ENCODE measurements at places on chromosomes 7 and 10. TPM values are rescaled to one million over a fixed set of nuclear protein-coding genes. Genes with fewer than 3 reads are reported as not detected.

Gene CDNF
- polyA plus RNA-seq = 1.1 TPM

DNA sequence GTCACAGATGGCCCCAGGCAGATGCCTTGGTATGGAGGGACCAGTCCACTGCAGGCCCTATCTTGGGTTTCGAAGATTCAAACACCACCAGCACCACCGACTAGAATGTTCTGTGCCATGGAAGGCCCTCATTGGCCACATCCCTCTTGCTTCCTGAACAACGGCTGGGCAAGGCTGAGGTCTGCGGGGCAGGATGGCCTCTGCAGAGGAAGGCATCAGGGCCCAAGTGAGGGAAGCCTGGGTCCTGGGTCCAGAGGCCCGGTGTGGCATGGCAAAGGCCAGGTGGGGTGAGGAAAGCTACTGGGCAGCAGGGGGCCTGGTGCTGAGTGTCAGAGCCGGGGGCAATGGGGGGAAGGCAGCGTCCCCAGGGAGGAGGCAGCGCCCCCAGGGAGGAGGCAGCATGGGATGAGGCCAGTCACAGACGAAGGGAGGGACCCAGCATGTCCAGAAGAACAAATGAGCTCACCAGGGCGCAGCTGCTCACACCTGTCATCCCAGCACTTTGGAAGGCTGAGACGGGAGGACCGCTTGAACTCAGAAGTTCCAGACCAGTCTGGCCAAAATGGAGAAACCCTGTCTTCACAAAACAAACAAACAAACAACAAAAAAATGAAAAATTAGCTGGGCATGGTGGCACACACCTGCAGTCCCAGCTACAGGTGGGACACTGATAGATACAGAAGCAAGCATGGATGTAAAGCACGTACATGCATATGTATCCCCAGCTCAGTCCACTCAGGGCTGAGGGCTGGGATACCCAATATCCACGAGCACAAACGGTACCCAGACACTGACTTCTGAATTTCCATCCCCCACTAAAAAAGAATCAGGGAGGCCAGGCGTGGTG is 64.4 kb downstream of the PROSER2 start:
- H3K4me1 ChIP-seq = peaks cover 41% of the 10 kb centered on the region
- H3K4me3 ChIP-seq = no peak overlapping the region
- peak overlapping the region; percentile 19 for H3K27ac ChIP-seq
- no peaks in the 10 kb centered on the region for H3K36me3 ChIP-seq

GRCh38 chr7:90568213-90568612 is 27.9 kb upstream of the CDK14 start:
- no peaks in the 10 kb centered on the region for H3K36me3 ChIP-seq
- H3K27ac ChIP-seq = no peak overlapping the region
- no peak overlapping the region for H3K4me3 ChIP-seq
- H3K27me3 ChIP-seq = no peaks in the 10 kb centered on the region
- H3K4me1 ChIP-seq = no peaks in the 10 kb centered on the region
- DNase-seq = no peak

GRCh38 chr7:112744818-112745217 is 45.4 kb downstream of the TMEM168 start:
- H3K4me3 ChIP-seq = no peak overlapping the region
- H3K27me3 ChIP-seq = no peaks in the 10 kb centered on the region
- no peaks in the 10 kb centered on the region for H3K36me3 ChIP-seq

DNA sequence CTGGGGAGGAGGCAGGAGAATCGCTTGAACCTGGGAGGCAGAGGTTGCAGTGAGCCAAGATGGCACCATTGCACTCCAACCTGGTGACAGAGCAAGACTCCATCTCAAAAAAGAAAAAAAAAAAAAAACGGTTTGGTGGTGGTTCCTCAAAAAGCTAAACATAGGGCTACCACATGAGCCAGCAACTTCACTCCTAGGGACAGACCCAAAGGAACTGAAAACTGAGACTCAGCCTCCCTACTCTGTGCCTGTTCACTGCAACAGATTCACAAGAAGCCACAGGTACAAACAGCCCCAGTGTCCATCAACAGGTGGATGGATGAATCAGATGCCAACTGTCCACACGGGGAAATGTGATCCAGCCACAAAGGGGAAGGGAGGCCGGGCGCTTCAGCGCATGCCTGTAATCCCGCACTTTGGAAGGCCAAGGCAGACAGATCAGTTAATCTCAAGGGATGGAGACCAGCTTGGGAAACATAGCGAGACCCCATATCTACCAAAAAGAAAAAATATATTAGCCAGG is 79.1 kb upstream of the TNRC18 start:
- H3K4me1 ChIP-seq = no peaks in the 10 kb centered on the region
- no peak overlapping the region for H3K27ac ChIP-seq

DNA sequence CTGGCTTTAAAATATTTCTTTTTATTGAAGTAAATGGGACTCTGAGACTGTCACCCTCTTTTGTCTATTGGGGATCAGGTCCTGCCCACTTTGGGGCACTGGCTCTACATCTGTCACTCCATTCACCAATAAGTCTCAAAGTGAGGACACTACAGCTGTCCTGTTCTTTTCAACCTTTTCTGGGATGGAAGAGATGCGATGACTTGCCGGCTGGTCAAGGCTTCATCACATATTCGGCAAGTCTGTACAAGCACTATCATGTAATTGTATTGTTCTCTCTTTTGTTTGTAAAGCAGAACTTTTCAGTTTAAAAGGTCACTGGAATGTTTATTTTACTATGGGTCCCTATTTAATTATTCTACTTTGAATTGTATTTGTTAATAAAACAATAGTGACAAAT is 17.7 kb upstream of the SP8 start:
- H3K36me3 ChIP-seq = no peaks in the 10 kb centered on the region
- H3K27me3 ChIP-seq = no peaks in the 10 kb centered on the region
- H3K4me3 ChIP-seq = no peak overlapping the region

DNA sequence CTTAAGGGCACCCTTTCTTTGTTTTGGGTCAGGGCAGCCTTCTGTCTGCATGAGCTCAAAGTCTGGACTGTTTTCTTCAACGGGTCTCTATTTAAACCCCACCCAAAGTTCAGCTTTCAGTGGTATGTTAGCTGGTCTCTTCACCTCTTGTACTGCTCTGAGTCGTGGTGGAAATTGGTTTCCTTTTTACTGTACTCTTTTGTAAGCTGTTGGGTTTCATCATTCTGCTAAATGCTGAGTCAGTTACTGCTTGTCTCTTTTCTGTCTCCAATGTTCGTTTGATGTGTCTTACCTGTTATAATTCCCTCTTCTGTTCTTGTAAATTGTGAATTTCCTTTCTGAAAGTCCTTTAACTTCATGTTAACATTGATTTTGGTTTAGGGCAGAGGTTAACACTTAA is 64.1 kb upstream of the MALRD1 start:
- no peak overlapping the region for H3K27ac ChIP-seq
- no peaks in the 10 kb centered on the region for H3K27me3 ChIP-seq
- no peaks in the 10 kb centered on the region for H3K36me3 ChIP-seq
- DNase-seq = no peak

GRCh38 chr10:3803295-3803926 is 18.4 kb upstream of the KLF6 start:
- H3K36me3 ChIP-seq = no peaks in the 10 kb centered on the region
- peak; percentile 26 for DNase-seq
- no peak overlapping the region for H3K4me3 ChIP-seq
- peak overlapping the region; percentile 2 for H3K27ac ChIP-seq
- peaks cover 41% of the 10 kb centered on the region for H3K4me1 ChIP-seq

Gene CACNA2D1
- polyA plus RNA-seq = 1.8 TPM

DNA sequence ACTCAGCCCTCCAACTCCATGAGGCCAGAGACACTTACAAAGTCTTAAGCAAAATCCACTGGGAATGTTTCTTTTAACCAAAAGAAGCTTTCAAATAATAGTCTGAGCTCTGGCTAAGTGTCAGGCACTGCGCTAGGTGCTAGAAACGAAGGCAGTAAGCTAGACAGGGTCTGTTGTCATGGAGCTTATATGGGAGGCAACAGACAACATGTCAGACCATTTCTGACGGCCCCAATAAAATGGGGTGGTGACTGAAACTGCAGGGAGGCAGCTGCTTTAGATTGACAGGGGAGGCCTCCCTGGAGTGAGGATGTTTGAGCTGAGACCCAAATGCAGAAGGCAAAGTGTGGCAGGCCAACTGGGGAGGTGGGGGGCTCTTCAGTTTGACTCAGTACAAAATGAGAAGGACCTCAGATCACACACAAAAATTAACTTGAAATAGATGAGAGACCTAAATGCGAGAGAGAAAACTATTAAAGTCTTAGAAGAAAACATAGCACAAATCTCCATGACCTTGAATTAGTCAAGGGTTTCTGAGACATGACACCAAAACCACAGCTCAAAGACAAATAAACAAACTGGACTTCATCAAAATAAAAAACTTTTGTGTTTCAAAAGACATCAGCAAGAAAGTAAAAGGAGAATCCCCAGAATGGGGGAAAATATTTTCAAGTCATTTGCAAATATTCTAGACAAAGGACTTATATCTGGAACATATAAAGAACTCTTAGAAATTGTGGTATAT is 40.6 kb downstream of the SH3PXD2A start:
- no peaks in the 10 kb centered on the region for H3K27me3 ChIP-seq
- DNase-seq = no peak

- no peaks in the 10 kb centered on the region for H3K4me1 ChIP-seq
- no peak for DNase-seq
- H3K36me3 ChIP-seq = no peaks in the 10 kb centered on the region
- H3K27me3 ChIP-seq = no peaks in the 10 kb centered on the region
Measured at GRCh38 chr7:13290975-13291374, 603.5 kb downstream of the ARL4A start.

GRCh38 chr7:39259391-39260003 is 281.8 kb downstream of the POU6F2 start:
- no peaks in the 10 kb centered on the region for H3K27me3 ChIP-seq
- H3K27ac ChIP-seq = no peak overlapping the region
- no peak for DNase-seq
- H3K4me3 ChIP-seq = no peak overlapping the region
- no peaks in the 10 kb centered on the region for H3K36me3 ChIP-seq

GRCh38 chr10:132058793-132059759 is 6.7 kb upstream of the JAKMIP3 start:
- no peaks in the 10 kb centered on the region for H3K4me1 ChIP-seq
- peaks cover 8% of the 10 kb centered on the region for H3K27me3 ChIP-seq
- no peaks in the 10 kb centered on the region for H3K36me3 ChIP-seq
- H3K27ac ChIP-seq = no peak overlapping the region
- DNase-seq = no peak
- no peak overlapping the region for H3K4me3 ChIP-seq

Gene RAMP3
- polyA plus RNA-seq = not detected

- H3K36me3 ChIP-seq = no peaks in the 10 kb centered on the region
- H3K27me3 ChIP-seq = no peaks in the 10 kb centered on the region
- H3K27ac ChIP-seq = peak overlapping the region; percentile 69
- peaks cover 22% of the 10 kb centered on the region for H3K4me1 ChIP-seq
- DNase-seq = peak; percentile 40
Measured at GRCh38 chr10:1364151-1364910, 308.1 kb downstream of the WDR37 start.

DNA sequence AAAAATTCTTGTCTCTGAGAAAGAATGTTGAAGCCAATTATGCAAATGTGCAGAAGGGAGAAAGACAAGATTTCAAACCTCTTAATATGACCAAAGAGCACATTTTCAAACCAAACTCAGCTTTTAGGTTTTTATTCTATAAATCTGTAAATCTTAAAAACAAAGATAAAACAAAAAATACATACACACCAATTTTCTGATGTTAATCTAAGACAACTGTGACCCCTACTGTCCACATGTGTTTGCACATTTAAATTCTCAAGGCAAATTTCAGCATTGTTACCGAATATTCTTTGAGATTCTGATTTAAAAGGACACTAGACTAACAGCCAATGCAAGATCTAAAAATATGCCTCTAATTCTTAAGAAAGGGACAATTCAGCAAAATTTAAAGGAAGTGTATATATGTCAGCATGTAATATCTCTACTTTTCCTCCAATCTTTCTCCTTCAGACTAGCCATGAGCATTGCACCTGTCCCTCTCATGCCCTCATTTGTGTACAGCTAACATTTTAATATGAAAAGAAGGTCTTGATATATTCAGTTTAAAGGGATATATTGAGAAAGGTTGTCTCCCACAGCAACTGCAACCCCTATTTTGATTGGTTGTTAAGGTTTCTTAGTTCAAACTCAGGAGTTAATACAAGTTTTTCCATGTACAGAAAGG is 417.9 kb downstream of the IPMK start:
- H3K27ac ChIP-seq = no peak overlapping the region
- no peak overlapping the region for H3K4me3 ChIP-seq
- no peak for DNase-seq

GRCh38 chr7:139869886-139870285 is 40.8 kb downstream of the TBXAS1 start:
- H3K27me3 ChIP-seq = peaks cover 1% of the 10 kb centered on the region
- no peak overlapping the region for H3K27ac ChIP-seq
- H3K4me1 ChIP-seq = no peaks in the 10 kb centered on the region
- DNase-seq = no peak
- no peak overlapping the region for H3K4me3 ChIP-seq
- H3K36me3 ChIP-seq = no peaks in the 10 kb centered on the region

GRCh38 chr7:41885078-41885477 is 182.2 kb upstream of the INHBA start:
- H3K4me3 ChIP-seq = no peak overlapping the region
- peaks cover 28% of the 10 kb centered on the region for H3K4me1 ChIP-seq
- no peaks in the 10 kb centered on the region for H3K36me3 ChIP-seq
- no peaks in the 10 kb centered on the region for H3K27me3 ChIP-seq
- no peak for DNase-seq

Gene FAM237B
- not detected for polyA plus RNA-seq

GRCh38 chr7:88109612-88110011 is 110.2 kb downstream of the SRI start:
- no peaks in the 10 kb centered on the region for H3K27me3 ChIP-seq
- H3K36me3 ChIP-seq = no peaks in the 10 kb centered on the region
- H3K27ac ChIP-seq = no peak overlapping the region
- no peak for DNase-seq
- no peak overlapping the region for H3K4me3 ChIP-seq
- no peaks in the 10 kb centered on the region for H3K4me1 ChIP-seq

- no peaks in the 10 kb centered on the region for H3K36me3 ChIP-seq
- H3K27me3 ChIP-seq = peaks cover 5% of the 10 kb centered on the region
- DNase-seq = no peak
- no peak overlapping the region for H3K27ac ChIP-seq
- H3K4me3 ChIP-seq = no peak overlapping the region
Measured at GRCh38 chr7:24372961-24373955, 89.3 kb downstream of the NPY start.

Gene SUN3
- polyA plus RNA-seq = not detected

Gene PAX4
- polyA plus RNA-seq = not detected
